Tongue (tissue), 3 donors: ENCODE measurements at places on chromosomes 2 and 18. TPM values are rescaled to one million over a fixed set of nuclear protein-coding genes. Genes with fewer than 3 reads are reported as not detected.

DNA sequence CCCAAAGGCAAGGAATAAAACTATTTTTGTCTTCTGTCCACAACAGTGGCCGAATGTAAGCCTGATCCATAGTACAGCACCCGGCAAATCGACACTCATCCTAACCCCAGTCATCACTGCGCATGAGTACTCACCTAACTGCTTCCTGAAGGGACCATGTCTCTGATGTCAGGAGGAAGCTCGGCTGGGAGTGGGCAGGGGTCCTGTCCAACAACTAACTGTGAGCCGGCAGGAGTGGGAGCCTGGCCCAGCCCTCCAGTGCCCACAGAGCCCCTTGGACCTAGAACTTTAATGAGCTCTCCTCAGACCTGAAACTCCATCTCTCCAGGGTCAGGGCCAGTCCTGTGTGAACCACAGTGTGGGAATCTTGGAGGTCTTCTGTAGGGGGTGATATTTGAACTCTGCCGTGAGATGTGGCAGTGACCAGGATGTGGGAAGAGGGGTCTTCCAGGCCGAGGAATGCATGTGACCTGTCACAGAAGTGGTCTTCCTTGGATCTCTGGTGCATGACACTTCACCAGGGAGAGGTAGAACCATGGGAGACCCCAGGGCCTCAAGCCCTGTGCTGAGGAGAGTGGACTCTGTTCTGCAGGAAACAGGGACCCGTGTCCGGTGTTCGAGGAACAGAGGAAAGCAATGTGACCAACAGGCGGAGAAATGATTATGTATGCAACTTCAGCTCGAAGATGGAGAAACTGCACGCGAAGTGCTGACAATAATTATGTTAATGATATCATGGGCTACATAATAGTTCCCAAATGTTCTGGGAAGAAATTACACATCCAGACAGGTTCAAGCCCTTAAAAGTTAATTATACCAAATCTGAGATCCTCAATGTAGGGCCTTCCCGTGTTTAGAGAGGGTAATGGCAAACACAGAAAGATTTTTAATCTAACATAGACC, 240.1 kb upstream of the HDAC4 start:
- DNase-seq: no peak

DNA sequence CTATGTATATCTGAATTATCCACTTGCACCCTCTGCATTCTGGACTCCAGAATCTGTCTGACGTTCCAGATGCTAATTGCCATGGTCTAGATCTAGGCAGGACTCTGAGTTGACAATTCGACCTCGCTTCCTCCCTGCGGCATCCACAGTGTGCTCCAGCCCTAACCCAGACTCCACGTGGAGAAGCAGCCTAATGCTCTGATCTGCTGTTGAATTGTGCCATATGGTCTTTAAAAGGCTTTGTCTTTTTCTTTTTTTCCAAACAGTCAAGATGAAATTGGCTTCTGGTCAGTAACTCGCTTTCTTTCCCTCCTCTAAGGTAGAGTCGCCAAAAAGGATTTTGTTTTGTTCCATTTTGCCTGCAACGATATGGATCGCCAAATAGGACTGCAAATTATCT, 752.6 kb upstream of the ID2 start:
- peak; percentile 27 for DNase-seq

- DNase-seq: no peak
Observed at GRCh38 chr2:1701556-1702185, 42.6 kb downstream of the PXDN start.

Gene DCDC2C
- not detected for total RNA-seq

GRCh38 chr18:37710726-37711125, 145.1 kb upstream of the CELF4 start:
- DNase-seq: peak; percentile 38
